ENCODE measurements at places on chromosomes 12 and 14. TPM values are rescaled to one million over a fixed set of nuclear protein-coding genes. Genes with fewer than 3 reads are reported as not detected.

The YARS2 gene
- 7.8 TPM for total RNA-seq

The TMPRSS12 gene
- total RNA-seq, result not detected

The KERA gene
- not detected for total RNA-seq

The ACIN1 gene
- 65.8 TPM for total RNA-seq

The TAS2R19 gene
- 0.51 TPM for total RNA-seq

The MYF6 gene
- not detected for total RNA-seq

The DUSP6 gene
- total RNA-seq, result 26.7 TPM

The CLEC4A gene
- 0.38 TPM for total RNA-seq

DNA sequence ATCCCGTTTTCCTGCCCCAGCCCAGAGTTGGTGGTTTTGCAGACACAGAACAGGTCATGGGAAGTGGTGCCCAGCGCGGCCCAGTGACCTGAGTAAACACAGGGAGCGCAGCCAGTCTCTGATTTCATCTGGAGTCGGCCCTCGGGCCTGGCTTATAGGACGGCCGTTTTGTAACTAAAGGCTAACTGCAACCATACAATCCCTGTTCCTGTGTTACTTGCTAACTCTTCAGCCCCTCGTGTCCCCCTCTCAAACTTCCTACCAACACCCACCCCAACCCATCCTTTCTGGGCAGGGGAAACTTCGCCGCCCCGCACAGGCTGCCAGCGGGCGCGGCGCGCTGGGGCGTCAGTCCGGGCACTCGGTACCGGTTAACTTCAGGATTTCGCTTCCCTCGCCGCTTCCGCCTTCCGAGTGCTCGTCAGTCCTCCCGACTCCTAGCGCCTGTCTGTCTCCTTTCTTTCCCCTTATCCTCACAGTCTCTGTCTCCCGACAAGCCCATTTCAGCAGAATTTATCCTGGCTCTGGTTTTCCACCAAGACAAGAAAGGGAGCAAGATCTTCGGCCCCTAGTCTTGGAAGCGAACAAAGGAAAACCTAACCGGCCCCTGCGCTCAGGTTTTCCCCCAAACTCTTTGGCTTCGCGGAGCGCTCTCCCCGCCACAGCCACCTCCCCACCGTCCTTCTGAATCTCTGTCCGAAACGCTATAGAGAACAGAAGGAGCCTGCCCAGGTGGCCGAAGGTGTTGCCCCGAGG, 2.0 kb downstream of the SIX1 start:
- DNase-seq, result no peak

- no peak for DNase-seq
These were observed 200.3 kb upstream of the PLEKHG7 start for GRCh38 chr12:92502417-92503028.

DNA sequence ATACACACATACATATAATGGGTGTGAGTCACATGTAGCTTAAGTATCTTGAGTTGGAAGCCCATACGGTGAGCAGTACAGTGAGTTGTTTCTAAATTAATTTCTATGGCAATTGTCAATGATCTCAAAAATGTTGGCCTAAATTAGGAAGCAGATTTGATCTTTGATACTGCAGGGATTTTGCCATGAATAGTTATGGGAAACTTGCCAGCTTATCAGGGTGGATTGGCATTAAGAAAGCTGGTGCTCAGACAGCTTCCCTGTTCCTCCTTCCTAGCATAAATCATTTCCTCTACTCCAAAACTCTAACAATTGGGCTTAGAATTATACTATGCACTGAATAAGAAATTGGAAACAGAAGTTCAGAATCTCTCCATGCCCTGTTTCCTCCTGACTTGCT, 150.9 kb upstream of the FRMD6 start:
- no peak for DNase-seq

DNA sequence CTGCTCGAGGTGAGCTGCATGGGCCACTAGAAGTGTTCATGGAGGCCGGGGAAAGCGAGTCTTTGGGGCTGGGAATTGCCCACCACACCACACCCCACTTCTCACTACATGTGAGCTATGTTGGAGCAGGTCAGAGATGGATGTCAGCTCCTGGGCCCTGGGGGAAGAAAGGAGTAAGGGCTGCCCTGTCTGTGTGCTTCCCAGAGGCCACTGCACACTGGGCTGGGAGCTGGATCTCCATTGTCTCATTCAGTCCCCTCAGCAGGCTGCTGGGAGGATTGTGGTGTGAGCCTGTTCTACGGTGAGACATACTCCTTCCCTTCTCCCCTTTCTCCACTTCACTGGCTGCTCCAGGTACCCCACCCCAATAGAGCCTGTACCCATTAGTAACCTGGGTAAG, 10.5 kb downstream of the FIGNL2 start:
- DNase-seq, result no peak
